Mesothelial cell of epicardium (in vitro differentiated cells): ENCODE measurements at places on chromosomes 12 and 14. TPM values are rescaled to one million over a fixed set of nuclear protein-coding genes. Genes with fewer than 3 reads are reported as not detected.

LIN52 gene
- total RNA-seq: 11.4 to 12.4 TPM (median 12.1 TPM) in 3 replicates

DNA sequence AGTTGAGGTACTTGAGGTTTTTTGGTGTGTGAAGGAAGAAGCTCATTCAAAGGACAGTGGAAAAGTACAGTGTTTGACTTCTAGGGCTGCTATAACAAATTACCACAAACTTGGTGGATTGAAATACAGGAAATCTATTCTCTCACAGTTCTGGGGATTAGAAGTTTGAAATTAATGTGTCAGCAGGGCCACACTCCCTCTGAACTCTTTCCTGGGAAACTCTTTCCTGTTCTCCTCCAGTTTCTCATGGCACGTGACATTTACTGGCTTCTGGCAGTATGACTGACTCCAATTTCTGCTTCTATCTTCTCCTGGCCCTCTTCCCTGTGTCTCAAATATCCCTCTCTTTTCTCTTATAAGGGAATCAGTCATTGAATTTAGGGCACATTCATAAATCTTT lies 160.2 kb downstream of the CCDC91 start:
- no peak overlapping the region for H3K4me3 ChIP-seq
- H3K36me3 ChIP-seq: peaks cover 37% of the 10 kb centered on the region
- H3K27ac ChIP-seq: no peak overlapping the region
- H3K4me1 ChIP-seq: no peaks in the 10 kb centered on the region
- no peak for DNase-seq
- no peaks in the 10 kb centered on the region for H3K27me3 ChIP-seq

ASPG gene
- total RNA-seq: 3.3 to 4.0 TPM (median 3.6 TPM) in 3 replicates

TAS2R42 gene
- total RNA-seq: not detected in 3 replicates

DNA sequence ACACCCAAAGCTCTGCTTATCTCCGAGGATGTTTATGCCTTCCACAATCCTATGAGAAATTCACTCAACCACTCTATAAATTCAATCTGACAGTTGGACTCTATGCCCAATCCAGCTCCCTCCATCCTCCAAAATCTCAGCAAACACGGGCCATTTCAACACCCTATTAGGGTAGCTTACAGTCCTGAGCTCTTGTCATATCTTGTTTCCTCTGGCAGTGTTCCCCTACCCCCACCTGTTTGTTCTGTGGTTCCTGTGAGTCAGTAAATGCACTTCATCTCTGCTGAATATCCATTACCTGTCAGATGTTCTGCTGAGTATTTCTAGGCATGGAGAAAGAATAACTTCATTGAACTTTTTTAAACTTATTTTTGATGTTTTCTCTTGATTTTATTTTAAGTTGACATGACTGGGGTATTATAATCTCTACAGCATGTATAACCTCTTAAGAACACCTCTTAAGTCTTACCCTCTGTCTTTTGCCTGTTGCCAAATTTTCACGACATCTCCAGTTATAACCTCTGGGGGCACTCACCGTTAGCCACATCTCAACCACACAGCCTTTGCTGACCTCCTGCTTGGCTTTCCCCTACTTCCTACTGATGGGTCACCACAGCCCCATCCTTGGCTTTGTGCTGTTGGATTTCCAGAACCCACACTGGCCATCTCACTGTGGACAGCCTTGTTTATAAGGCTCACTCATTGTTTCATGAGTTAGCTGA lies 317.0 kb upstream of the TMPO start:
- no peak overlapping the region for H3K27ac ChIP-seq
- H3K27me3 ChIP-seq: peaks cover 25% of the 10 kb centered on the region
- no peak for DNase-seq
- no peak overlapping the region for H3K4me3 ChIP-seq
- no peaks in the 10 kb centered on the region for H3K4me1 ChIP-seq

TULP3 gene
- 24.0 to 26.4 TPM (median 25.2 TPM) in 3 replicates for total RNA-seq

FSCB gene
- not detected in 3 replicates for total RNA-seq
